ENCODE measurements at places on chromosomes 1 and 21.

GRCh38 chr21:15928686-15929425 lies 199.1 kb downstream of the USP25 start:
- DNase-seq, result no peak

GRCh38 chr1:98870959-98871903 lies 133.4 kb downstream of the PLPPR5 start:
- no peak for DNase-seq

GRCh38 chr1:111467865-111468716 lies 5.7 kb upstream of the C1orf162 start:
- no peak for DNase-seq

DNA sequence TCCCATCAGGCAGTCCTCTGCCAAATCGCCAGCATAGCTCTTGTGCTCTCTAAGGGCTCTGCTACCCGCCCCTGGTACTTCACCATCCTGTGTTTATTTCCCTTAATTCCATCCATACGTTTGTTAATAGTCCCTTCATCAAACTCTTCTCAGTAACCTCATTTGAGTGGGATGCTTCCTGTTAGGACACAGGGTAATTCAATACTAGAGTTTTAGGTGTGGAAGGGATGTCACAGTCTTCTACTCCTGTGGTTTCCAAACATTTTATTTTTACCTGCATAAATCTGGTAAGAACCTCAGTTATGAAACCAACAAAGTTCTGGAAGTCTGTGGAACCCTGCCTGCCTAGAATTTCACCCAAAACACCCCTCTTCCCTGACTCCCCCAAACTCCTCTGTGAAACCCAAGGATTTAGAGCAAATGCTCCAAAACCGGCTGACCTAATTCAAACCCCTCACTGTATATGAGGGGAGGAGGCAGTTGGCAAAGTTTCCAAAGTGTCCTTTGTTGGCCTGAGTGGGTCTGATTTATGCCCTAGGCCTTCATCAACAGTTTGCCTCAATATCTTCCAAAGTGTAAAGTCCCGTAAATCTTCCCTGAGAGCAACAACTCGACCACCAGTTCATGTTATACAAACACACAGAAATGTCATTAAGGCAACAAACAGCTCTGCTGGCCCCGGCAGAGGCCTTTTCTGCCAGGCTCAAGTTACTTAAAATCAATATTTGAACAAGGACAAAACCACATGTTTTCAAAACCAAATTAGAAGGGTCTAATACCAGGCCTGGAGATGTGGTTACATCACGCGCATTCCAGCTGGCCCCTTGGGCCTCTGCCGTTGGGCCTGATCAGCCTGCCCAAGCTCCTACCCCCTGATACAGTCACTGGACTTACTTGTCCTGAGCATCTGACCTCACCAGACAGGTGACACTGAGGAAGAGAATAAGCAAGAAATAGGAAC lies 82.4 kb upstream of the FGGY start:
- DNase-seq, result peak; percentile 64

- DNase-seq, result no peak
These were observed 4.7 kb downstream of the TINAGL1 start for GRCh38 chr1:31580891-31581603.

GRCh38 chr21:41717573-41718330 lies 49.1 kb downstream of the RIPK4 start:
- no peak for DNase-seq

DNA sequence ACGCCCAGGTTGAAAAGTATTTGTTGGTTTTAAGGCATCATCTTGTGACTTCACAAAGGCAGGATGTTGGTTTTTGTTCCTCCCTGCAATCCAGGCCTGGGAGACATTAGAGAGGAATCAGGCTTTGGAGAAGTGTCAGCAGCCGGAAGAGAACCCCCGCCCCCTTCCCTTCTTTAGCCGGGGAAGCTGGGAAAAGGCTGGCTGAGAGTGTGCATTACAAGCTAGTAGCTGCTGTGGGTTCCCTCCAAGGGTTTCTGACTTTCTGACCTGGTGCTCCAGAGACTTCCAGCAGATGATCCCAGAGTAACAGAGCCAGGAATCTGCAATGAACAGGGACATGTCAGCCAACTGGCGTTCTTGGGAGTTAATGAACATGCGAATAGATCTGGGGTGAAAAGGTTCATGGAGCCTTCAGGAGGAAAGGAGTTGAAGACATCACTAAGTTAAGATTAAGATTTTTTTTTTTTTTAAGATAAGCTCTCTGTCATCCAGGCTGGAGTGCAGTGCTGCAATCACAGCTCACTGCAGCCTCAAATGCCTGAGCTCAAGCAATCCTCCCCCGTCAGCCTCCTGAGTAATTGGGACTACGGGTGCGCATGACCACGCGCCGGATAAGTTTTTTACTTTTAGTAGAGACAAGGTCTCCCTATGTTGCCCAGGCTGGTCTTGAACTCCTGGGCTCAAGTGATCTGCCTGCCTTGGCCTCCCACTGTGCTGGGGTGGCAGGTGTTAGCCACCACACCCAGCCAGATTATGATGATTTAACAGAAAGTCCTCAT lies 7.5 kb downstream of the DISP3 start:
- DNase-seq, result no peak

- DNase-seq, result no peak
These were observed 308.3 kb upstream of the USP25 start for GRCh38 chr21:15421441-15421881.

- DNase-seq, result no peak
These were observed 64.8 kb downstream of the UBE2T start for GRCh38 chr1:202276920-202277319.

- DNase-seq, result no peak
These were observed 1.4 kb downstream of the PSEN2 start for GRCh38 chr1:226871636-226872327.

- DNase-seq, result no peak
These were observed 7.0 kb downstream of the GPR3 start for GRCh38 chr1:27399251-27400025.

- no peak for DNase-seq
These were observed 4.7 kb upstream of the RSPH1 start for GRCh38 chr21:42500736-42501135.

- no peak for DNase-seq
These were observed 25.2 kb downstream of the ETS2 start for GRCh38 chr21:38830671-38831525.

DNA sequence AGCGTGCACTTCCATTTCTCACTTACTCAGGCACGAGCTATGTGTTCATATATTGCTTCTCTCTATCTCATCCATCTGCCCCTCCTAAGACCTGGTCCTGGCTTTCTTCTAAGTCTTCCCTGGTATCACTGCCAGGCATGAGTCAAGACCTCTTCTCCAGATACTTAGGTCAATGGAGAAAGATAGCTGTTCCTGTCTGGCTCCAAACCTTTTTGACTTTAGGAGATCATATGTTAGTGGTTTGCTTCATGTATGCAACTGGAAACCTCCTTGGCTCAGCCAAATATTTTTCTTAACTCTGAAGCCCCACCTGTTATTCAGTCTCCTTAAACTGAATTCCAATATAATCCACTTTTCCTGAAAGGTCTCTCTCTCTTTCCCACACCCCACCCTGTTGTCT lies 211.6 kb upstream of the PTBP2 start:
- DNase-seq, result no peak

DNA sequence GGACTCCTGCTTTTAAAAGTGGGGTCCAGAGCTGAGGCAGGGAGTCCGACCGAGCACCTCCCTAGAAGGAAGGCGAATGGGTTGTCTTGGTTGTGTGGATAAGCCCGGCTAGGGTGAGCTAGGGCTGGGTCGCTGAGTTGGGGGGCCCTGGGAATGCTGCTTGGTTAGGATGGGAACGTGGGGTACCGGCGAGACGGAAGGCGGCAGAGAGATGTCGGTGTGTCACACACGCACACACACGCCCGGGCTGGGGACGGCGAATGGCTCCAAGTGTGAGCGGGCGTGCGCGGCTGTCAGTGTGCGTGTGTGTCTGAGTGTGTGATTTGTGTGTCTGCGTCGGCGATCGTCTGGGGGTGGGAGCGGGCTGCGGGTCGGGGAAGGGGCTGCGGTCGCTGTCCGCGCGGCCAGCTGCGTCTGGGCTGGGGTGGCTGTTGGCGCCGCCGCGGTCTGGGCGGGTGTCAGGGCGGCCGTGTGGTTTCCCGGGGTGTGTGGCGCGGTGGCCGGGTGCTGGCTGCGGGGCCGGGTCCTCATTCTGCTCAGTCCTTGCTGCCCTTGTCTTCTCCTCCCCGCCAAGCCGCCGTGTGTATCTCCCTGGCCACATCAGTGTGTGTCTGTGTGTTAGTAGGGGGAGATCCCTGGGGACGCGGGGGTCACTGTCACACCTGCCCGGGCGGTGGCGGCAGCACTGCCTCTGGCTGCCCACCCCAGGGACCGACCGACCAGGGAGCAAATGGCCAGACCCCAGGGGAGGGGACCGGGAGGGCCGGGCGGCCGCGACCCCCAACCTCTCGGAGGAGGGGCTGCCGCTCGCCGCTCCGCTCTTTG lies 1.1 kb downstream of the EFNA3 start:
- no peak for DNase-seq

- no peak for DNase-seq
These were observed 63.1 kb downstream of the PTPRU start for GRCh38 chr1:29299446-29299845.

DNA sequence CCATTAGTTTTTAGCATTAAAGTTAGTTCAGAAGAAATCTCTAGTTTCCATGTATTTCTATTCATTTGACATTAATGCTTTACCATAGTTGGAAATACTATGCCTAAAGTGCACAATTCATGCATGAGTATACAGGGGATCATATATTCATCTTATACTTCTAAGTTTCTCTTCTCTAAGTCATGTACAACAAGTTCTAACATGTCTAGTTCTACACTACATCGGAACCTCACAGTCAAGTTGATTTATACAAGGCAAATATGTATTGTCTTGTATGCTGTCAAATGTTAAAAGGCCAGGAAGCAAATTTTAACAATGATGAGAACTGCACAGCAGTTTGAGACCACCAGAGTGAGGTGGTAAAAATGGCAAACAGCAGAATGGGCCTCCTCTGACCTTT lies 22.9 kb upstream of the MOB3C start:
- no peak for DNase-seq

GRCh38 chr1:116564426-116564825 lies 6.4 kb downstream of the CD58 start:
- DNase-seq, result no peak
